ENCODE measurements at places on chromosomes 11 and 22. TPM values are rescaled to one million over a fixed set of nuclear protein-coding genes. Genes with fewer than 3 reads are reported as not detected.

- H3K27me3 ChIP-seq: no peaks in the 10 kb centered on the region
- H3K36me3 ChIP-seq: peaks cover 9% of the 10 kb centered on the region
- H3K27ac ChIP-seq: peak overlapping the region; percentile 76
Measured at GRCh38 chr11:9689721-9690120, 25.8 kb downstream of the SWAP70 start.

GRCh38 chr11:114063149-114063828 is 3.8 kb downstream of the ZBTB16 start:
- peaks cover 96% of the 10 kb centered on the region for H3K4me1 ChIP-seq
- H3K36me3 ChIP-seq: peaks cover 66% of the 10 kb centered on the region
- H3K4me3 ChIP-seq: peak overlapping the region; percentile 100

- no peak overlapping the region for H3K27ac ChIP-seq
- H3K27me3 ChIP-seq: peaks cover 11% of the 10 kb centered on the region
- H3K4me1 ChIP-seq: no peaks in the 10 kb centered on the region
- DNase-seq: no peak
Measured at GRCh38 chr11:33533386-33534052, 167.1 kb downstream of the C11orf91 start.

DNA sequence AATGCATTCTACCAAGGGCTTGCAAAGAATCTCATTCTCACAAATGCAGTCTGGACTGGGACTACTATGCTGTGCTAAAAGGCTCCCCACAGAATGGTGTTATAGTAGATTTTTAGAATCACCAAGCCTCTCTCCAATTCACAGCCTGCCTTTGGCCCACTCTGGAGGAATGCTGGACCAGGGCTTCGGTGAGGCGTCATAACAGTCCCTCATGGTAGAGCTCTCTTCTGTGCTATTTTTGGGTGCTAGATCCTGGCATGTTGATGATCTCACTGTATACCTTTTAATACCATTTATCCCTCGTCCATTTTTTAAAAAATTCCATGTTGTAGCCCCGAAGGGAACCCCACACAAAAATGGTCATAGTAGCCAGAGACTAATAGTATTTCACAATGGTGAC is 17.6 kb downstream of the MAP6 start:
- no peak overlapping the region for H3K4me3 ChIP-seq
- no peaks in the 10 kb centered on the region for H3K36me3 ChIP-seq
- peaks cover 28% of the 10 kb centered on the region for H3K4me1 ChIP-seq
- H3K27ac ChIP-seq: no peak overlapping the region
- DNase-seq: no peak
- no peaks in the 10 kb centered on the region for H3K27me3 ChIP-seq

- no peak for DNase-seq
- peaks cover 100% of the 10 kb centered on the region for H3K27me3 ChIP-seq
- no peaks in the 10 kb centered on the region for H3K36me3 ChIP-seq
- no peak overlapping the region for H3K27ac ChIP-seq
Measured at GRCh38 chr11:126992804-126993111, 7.8 kb downstream of the KIRREL3 start.

GRCh38 chr11:65960824-65961266 is 689 bp upstream of the SART1 start:
- peaks cover 38% of the 10 kb centered on the region for H3K4me1 ChIP-seq
- peaks cover 22% of the 10 kb centered on the region for H3K36me3 ChIP-seq
- peaks cover 9% of the 10 kb centered on the region for H3K27me3 ChIP-seq
- peak overlapping the region; percentile 88 for H3K27ac ChIP-seq
- peak overlapping the region; percentile 84 for H3K4me3 ChIP-seq

GRCh38 chr11:86115542-86116385 is 46.9 kb upstream of the PICALM start:
- H3K27ac ChIP-seq: no peak overlapping the region
- H3K36me3 ChIP-seq: no peaks in the 10 kb centered on the region
- no peaks in the 10 kb centered on the region for H3K27me3 ChIP-seq
- no peak overlapping the region for H3K4me3 ChIP-seq

GRCh38 chr11:16833026-16833425 is 94.6 kb downstream of the C11orf58 start:
- no peak overlapping the region for H3K4me3 ChIP-seq
- DNase-seq: no peak
- no peaks in the 10 kb centered on the region for H3K27me3 ChIP-seq

GRCh38 chr11:61187505-61188130 is 15.7 kb upstream of the PGA3 start:
- H3K27ac ChIP-seq: no peak overlapping the region
- H3K27me3 ChIP-seq: peaks cover 47% of the 10 kb centered on the region
- H3K36me3 ChIP-seq: no peaks in the 10 kb centered on the region
- no peaks in the 10 kb centered on the region for H3K4me1 ChIP-seq
- no peak overlapping the region for H3K4me3 ChIP-seq
- peak; percentile 66 for DNase-seq

GRCh38 chr22:36512991-36513390 is 6.2 kb upstream of the FOXRED2 start:
- DNase-seq: no peak
- H3K36me3 ChIP-seq: peaks cover 81% of the 10 kb centered on the region

DNA sequence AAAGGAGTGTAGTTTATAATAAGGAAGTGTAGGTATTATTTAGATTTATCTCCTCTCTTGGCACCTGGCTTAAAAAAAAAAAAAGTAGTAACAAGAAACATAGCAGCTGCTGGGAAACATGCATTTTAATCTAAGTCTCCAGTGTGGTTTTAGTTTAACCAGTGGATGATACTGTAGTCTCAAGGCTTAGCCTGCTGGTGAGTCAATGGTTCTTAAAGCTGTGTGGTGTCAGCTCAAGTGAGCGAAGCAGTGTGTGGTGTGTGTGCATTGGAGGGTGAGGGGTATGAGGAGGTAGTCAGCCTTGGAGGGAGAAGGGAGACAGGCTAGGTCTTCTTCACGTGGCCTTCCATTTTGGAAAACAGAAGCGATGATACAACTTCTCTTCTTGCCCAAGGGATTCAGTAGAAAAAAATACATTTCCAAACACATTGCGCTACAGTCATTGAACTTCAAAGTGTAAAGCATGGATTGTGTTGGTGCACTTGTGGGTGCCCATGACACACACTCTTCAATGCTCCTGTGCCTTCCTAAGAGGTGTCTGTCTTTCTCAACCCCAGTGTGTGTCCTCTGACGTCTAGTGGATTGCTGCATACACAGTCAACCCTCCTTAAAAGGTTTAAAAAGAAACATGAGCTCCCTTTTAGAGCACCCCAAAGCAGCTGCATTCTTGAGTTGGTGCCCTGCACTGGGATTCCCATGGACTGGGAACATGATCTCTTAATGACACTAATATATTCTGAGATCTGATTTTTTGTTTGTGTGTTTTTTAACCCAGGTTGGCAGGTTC is 40.1 kb downstream of the ZBTB16 start:
- peaks cover 100% of the 10 kb centered on the region for H3K4me1 ChIP-seq
- peaks cover 17% of the 10 kb centered on the region for H3K36me3 ChIP-seq
- no peaks in the 10 kb centered on the region for H3K27me3 ChIP-seq
- DNase-seq: no peak

DNA sequence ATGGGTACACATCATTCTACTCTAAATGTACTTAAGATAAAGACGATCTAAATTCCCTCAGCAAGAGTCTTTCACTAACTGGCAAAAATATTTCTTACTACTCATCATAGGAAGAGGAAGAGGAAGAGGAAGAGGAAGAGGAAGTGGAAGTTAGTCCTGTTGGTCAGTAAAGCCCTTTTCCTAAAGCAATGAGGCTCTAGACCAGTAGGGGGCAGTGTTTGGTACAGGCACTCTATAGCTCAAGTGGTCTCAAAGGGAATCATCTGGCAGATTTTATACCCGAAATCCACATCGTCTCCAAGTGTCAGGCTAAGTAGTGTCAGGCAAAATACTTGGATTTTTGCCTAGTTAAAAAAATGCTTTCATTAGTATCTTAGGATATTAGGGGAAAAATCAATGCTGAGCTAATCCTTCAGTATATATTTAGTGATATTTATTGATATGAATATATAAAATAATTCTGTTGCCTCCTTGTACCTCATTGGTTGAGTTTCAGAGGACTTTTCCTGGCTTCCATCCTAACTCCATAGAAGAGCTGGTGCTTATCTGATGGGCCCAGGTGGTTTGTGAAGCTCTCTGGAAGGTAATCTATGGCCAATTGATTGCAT is 7.7 kb downstream of the BLID start:
- DNase-seq: no peak
- peaks cover 28% of the 10 kb centered on the region for H3K4me1 ChIP-seq
- no peak overlapping the region for H3K4me3 ChIP-seq
- H3K27ac ChIP-seq: peak overlapping the region; percentile 81
- H3K27me3 ChIP-seq: no peaks in the 10 kb centered on the region
- H3K36me3 ChIP-seq: no peaks in the 10 kb centered on the region

GRCh38 chr11:121132211-121132976 is 31.4 kb downstream of the TECTA start:
- H3K36me3 ChIP-seq: no peaks in the 10 kb centered on the region
- H3K27me3 ChIP-seq: no peaks in the 10 kb centered on the region
- H3K4me3 ChIP-seq: no peak overlapping the region
- peaks cover 19% of the 10 kb centered on the region for H3K4me1 ChIP-seq
- DNase-seq: no peak

DNA sequence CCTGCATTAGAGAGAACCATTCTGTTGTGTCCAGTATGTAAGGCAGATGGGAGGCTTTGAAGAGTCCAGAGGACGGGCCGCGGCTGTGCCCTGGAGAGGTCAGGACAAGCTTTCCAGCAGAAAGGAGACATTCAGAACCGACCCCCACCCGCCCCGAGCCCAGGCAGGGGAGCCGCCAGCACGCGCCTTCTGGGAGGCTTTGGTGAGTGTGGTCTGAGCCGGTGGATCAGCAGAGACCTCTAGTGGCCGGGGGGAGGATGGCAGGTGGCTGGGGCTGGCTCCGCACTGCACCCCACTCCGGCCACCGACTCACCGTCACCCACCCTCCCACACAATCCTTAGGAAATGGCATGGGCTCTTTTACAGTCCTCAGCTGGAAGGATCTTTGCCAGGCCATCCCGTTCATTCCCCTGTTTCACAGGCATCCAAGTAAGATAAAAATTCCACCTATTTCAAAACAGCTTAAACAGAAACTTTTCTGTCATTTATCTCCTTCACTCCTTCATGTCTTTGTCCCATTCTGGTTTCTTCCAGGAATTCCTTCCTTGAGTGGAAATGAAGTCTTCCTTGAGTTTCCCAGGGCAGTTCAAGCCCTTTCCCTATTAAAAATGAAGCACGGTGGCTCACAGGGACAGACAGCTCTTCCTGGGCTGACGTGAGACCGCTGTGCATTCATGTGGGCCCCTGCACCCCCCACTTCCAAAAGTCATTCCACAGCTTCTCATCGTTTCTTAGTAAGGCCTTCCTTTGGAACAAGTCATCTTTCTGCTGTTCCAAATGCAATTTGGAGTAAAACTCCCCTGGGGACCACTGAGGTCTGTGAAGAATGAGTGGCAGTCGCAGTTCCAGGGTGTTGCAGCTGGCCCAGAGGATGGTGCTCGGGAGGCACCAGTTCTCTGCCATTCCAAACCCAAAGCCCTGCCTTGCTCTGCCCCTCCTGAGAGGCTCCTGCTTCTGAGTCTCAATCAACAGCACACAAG is 91.0 kb downstream of the FEZ1 start:
- peaks cover 3% of the 10 kb centered on the region for H3K27me3 ChIP-seq
- peak overlapping the region; percentile 34 for H3K4me3 ChIP-seq
- H3K36me3 ChIP-seq: no peaks in the 10 kb centered on the region
- H3K4me1 ChIP-seq: peaks cover 28% of the 10 kb centered on the region
- DNase-seq: peak; percentile 76
- H3K27ac ChIP-seq: no peak overlapping the region

DNA sequence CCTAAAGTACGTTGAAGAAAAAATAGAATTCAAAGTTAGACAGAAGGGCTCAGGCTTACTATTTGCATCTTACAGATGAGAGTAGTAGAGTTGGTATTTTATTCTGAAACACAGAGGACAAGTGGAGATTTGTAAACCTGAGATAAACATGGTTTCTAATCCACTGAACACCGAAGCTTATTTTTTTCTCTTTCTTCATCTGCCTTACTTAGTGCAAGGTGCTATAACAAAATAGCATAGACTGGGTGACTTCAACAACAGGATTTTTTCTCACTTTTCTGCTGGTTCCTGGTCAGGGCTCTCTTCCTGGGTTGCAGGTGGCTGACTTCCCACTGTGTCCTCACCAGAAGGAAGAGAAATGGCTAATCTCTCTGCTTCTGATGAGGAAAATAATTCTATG is 2.1 kb upstream of the HBG1 start:
- no peaks in the 10 kb centered on the region for H3K36me3 ChIP-seq
- DNase-seq: no peak
- H3K27ac ChIP-seq: no peak overlapping the region
- H3K4me1 ChIP-seq: no peaks in the 10 kb centered on the region
- no peaks in the 10 kb centered on the region for H3K27me3 ChIP-seq

DNA sequence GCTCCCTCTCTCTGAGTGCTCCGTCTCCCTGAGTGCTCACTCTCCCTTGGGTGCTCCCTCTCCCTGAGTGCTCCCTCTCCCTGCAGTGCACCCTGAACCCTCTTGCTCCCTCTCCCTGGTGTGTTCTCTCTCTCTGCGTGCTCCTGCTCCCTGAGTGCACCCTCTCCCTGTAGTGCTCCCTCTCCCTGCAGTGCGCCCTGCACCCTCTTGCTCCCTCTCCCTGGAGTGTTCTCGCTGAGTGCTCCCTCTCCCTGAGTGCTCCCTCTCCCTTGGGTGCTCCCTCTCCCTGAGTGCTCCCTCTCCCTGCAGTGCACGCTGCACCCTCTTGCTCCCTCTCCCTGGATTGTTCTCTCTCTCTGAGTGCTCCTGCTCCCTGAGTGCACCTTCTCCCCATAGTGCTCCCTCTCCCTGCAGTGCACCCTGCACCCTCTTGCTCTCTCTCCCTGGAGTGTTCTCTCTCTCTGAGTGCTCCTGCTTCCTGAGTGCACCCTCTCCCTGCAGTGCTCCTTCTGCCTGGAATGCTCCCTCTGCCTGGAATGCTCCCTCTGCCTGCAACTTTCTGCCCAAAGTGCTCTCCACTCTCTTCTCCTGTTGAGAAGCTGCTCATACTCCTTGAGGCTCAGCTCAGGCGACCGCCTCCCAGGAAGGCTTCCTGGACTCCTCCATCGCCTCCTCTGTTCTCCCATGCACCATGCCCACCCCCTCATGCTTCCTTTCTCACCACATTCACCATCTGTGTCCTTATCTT is 48.4 kb upstream of the WNT7B start:
- peak; percentile 12 for DNase-seq
- H3K4me1 ChIP-seq: peaks cover 45% of the 10 kb centered on the region
- no peak overlapping the region for H3K27ac ChIP-seq
- H3K36me3 ChIP-seq: no peaks in the 10 kb centered on the region

DNA sequence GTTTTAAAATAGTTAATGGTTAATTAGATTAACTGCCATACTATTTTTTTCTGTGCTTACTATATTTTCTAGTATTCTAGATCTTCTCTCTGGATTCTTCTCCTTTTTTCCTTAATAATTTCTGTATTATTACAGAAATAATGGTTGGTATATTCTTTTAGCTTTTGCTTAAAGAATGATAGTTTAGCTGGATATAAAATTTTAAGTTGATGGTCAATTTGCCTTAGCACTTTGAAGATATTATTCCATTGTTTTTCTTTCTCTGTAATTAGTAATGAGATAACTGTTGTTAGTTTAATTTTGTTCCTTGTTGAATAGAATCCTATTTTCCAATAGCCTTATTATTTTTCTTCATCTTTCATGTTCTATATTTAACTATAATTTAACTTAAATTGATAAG is 99.9 kb upstream of the NCAM1 start:
- H3K4me1 ChIP-seq: peaks cover 50% of the 10 kb centered on the region
- no peak overlapping the region for H3K4me3 ChIP-seq
- no peak overlapping the region for H3K27ac ChIP-seq
- H3K36me3 ChIP-seq: no peaks in the 10 kb centered on the region
- H3K27me3 ChIP-seq: no peaks in the 10 kb centered on the region
- no peak for DNase-seq

GRCh38 chr11:94131718-94132115 is 3.1 kb downstream of the PANX1 start:
- H3K27ac ChIP-seq: peak overlapping the region; percentile 96
- DNase-seq: no peak
- H3K27me3 ChIP-seq: no peaks in the 10 kb centered on the region
- peak overlapping the region; percentile 94 for H3K4me3 ChIP-seq

TXN2 gene
- 113 TPM for total RNA-seq

KCNJ1 gene
- not detected for total RNA-seq

MMP11 gene
- 16.9 TPM for total RNA-seq

HBD gene
- not detected for total RNA-seq

Data from left ventricle myocardium inferior (tissue), 1 donor.